Natural killer cell (primary cell): ENCODE measurements at places on chromosomes 1 and 21. TPM values are rescaled to one million over a fixed set of nuclear protein-coding genes. Genes with fewer than 3 reads are reported as not detected.
A peak's percentile ranks its signal among the peaks of the same experiment; 100 is the strongest.

- no peak overlapping the region for H3K27ac ChIP-seq
- DNase-seq = no peak
Measured at GRCh38 chr1:151478923-151479322, 19.6 kb upstream of the POGZ start.

GRCh38 chr1:172275478-172275877, 145.0 kb upstream of the C1orf105 start:
- H3K36me3 ChIP-seq = no peaks in the 10 kb centered on the region
- no peaks in the 10 kb centered on the region for H3K4me1 ChIP-seq
- no peak overlapping the region for H3K27ac ChIP-seq
- H3K4me3 ChIP-seq = no peak overlapping the region
- DNase-seq = no peak

DNA sequence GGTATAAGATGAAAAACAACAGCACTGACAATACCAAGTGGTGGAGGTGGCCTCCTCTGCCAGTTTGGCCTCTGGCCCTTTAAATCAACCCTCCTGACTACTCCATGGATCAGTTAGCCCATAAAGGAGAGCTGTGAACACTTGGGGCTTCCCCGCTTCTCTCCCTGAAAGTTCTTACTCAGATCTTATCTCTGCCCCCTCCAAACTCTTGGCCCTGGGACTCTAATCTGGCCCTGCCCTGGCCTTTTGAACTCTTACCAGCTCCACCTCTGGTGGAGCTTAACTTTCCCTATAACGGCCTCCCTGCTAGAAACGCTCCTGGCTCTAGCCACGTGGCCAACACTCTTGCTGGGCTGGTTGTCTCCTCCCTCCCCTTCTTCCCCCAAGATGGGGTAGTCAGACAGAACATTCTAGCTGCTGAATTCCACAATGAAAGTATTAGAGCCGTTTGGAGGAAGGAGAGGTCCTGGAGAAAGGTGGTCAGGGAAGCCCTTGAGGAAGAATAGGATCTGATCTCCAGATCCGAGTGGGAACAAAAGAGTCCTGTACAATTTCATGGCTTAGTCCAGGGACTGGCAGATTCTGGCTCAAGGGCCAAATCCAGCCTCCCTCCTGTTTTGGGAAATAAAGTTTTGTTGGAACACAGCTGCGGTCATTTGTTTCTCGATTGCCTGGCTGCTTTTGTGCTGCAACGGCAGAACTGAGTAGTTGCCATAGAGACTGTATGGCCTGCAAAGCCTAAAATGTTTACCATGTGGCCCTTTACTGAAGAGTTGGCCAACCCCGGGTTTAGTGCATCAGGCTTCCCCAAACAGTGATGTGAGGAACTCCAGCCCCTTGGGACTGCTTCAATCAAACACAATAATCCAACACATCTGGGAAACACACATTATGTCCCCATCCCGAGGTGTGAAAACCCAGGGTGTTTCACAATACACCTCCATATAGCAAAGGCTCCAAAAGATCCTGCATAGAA, 9.5 kb upstream of the PIGR start:
- H3K4me1 ChIP-seq = no peaks in the 10 kb centered on the region
- H3K27ac ChIP-seq = no peak overlapping the region
- H3K36me3 ChIP-seq = no peaks in the 10 kb centered on the region
- H3K4me3 ChIP-seq = no peak overlapping the region
- no peak for DNase-seq

- no peak overlapping the region for H3K4me3 ChIP-seq
- H3K27me3 ChIP-seq = no peaks in the 10 kb centered on the region
- H3K36me3 ChIP-seq = no peaks in the 10 kb centered on the region
- no peak for DNase-seq
- no peaks in the 10 kb centered on the region for H3K4me1 ChIP-seq
- no peak overlapping the region for H3K27ac ChIP-seq
Measured at GRCh38 chr1:210841926-210842625, 291.9 kb downstream of the KCNH1 start.

DNA sequence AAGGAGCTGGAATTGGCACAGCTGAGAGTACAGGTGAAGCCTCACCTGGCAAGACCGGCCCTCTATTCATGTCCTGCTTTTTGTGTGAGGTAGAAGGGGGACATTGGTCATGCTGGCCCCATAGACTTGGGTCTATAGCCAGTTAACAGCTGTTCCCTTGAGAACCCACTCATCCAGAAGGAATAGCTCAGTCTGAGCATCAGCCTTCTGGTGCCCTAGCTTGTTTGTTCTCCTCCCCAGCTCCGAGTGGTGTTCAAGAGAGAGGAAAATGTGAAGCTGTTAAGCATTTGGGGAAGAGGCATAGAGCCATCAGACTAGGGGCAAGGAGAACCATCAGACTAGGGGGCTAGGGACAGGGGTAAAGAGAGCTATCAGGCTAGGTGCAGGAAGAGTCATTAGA, 290.9 kb downstream of the SIPA1L2 start:
- no peak overlapping the region for H3K27ac ChIP-seq
- H3K4me3 ChIP-seq = no peak overlapping the region
- no peak for DNase-seq
- H3K36me3 ChIP-seq = no peaks in the 10 kb centered on the region
- no peaks in the 10 kb centered on the region for H3K4me1 ChIP-seq

GRCh38 chr1:95384567-95384966, 150.6 kb downstream of the RWDD3 start:
- peak; percentile 3 for DNase-seq
- no peaks in the 10 kb centered on the region for H3K4me1 ChIP-seq
- H3K27me3 ChIP-seq = no peaks in the 10 kb centered on the region

DNA sequence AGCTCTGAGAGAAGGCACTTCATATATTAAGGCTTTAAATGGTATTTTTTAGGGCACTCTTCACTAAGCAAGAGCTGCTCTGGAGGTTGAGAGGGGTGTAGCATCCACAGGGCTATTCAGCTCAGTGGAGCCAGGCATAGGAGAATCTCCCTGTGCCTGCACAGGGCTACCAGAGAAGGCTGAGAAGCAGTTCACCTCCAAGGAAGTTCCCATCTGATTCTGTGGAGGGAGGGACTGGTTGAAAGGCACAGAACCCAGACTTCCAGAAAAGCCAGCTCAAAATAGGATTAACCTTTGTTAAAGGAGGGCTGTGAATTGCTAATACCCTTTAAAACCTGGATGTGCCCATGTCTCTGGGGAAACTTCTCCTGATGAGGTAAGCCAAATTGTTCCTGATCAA, 304.5 kb downstream of the TTLL7 start:
- H3K27me3 ChIP-seq = no peaks in the 10 kb centered on the region
- H3K4me3 ChIP-seq = no peak overlapping the region
- no peaks in the 10 kb centered on the region for H3K36me3 ChIP-seq
- peaks cover 6% of the 10 kb centered on the region for H3K4me1 ChIP-seq
- no peak for DNase-seq

- H3K36me3 ChIP-seq = no peaks in the 10 kb centered on the region
- no peak overlapping the region for H3K27ac ChIP-seq
- no peaks in the 10 kb centered on the region for H3K4me1 ChIP-seq
- no peaks in the 10 kb centered on the region for H3K27me3 ChIP-seq
Measured at GRCh38 chr1:97427371-97427770, 493.5 kb downstream of the DPYD start.

The ZFP69 gene
- 4.6 TPM for total RNA-seq

The IL22RA1 gene
- total RNA-seq = not detected
